ENCODE measurements at places on chromosomes 11 and 22.

- no peak for DNase-seq
Measured at GRCh38 chr11:15839061-15839460, 517.3 kb downstream of the SOX6 start.

- DNase-seq = no peak
Measured at GRCh38 chr11:120561286-120561685, 49.7 kb downstream of the GRIK4 start.

GRCh38 chr11:88352139-88352538, 14.6 kb upstream of the CTSC start:
- no peak for DNase-seq

- no peak for DNase-seq
Measured at GRCh38 chr11:15179167-15179566, 64.4 kb downstream of the INSC start.

GRCh38 chr11:121654843-121655536, 202.2 kb upstream of the SORL1-AS1 start:
- DNase-seq = no peak

GRCh38 chr11:93849751-93850593, 446 bp downstream of the VSTM5 start:
- peak; percentile 22 for DNase-seq

DNA sequence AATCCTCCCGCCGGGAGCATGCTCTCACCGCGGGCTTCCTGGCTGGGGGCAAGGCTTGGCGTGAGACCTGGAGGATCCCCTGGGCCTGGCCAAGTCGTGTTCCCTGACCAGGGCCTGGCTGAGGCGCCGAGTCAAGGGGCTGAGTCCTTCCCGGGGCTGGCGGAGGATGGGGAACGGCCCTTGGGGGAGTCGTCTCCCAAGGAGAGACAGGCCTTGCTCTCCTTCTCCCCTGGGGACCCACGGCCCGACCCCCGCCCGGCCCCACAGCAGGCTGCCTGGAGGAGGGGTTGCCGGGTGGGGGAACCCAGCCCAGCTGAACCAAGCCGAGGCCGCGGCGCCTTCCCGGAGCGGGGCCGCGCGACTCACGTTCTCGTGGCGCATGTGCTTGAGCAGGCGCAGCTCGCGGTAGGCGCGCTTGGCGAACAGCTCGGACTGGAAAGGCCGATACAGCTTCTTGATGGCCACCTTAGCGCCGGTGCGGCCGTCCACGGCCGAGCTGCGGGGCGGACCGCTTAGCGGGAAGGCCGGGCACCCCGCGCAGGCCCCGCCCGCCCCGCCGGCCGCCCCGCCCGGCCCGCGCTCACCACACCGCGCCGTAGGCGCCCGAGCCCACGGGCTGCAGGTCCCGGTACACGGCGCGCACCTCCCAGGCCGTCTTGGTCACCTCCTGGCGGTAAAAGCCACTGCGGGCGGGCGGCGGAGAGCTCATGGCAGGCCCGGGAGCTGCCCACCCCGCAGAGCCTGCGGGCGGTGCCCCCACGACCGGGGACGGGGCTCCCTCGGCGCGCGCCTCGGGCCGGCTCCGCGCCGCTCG, 475 bp downstream of the MAPK12 start:
- peak; percentile 55 for DNase-seq

DNA sequence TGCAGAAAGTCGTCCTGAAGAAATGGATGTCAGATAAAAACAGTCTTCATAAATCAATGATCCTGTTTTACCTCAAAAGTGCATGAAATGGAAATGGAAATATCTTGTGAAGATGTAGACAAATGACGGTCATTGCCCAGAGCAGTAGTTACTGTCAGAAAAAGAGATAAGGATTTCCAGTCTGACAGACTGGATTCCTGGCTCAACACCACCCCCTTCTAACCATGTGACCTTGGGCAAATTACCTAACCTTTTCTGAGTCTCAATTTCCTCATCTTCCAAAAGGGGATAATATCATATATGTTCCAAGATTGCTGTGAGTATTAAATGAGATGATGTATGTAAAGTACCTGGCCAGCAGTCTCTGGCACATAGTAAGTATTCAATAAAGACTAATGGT, 32.9 kb upstream of the EHF start:
- no peak for DNase-seq

GRCh38 chr11:116193321-116194131, 579.3 kb downstream of the BUD13 start:
- peak; percentile 60 for DNase-seq

- DNase-seq = no peak
Measured at GRCh38 chr11:5767056-5767455, 13.0 kb downstream of the OR52N4 start.

DNA sequence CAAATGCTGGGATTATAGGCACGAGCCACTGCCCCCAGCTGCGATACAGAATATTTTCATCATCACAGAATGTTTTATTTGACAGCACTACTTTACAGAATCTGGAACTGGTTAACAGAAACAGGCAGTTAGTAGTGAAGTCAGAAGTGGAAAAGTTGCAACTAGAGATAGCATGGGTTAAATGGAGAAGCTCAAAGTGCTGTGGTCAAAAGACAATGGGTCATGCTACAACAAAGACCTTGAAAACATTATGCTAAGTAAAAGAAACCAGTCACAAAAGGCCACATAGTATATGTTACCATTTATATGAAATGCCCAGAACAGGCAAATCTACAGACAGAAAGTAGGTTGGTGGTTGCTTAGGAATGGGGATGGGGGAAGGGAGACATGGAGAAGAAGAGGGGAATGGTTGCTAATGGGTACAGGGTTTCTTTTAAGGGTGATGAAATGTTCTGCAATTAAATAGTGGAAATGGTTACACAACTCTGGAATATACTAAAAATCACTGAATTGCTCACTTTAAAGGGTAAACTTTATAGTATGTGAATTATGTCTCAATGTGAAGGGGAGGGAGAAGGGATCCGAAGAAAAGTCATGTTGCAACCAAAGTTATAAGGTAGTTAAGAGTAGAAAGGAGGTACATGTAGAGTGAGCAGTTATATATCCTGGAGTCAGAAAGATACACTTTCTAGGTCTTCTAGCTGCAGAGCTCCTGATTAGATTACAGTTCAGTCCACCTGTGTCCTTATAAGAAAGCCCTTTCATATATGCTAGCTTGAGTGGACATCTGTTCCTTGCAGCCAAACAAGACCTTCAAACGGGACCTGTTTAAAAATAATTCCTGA, 46.3 kb upstream of the RAPSN start:
- DNase-seq = no peak

- DNase-seq = no peak
Measured at GRCh38 chr22:46045459-46046298, 68.7 kb upstream of the WNT7B start.

DNA sequence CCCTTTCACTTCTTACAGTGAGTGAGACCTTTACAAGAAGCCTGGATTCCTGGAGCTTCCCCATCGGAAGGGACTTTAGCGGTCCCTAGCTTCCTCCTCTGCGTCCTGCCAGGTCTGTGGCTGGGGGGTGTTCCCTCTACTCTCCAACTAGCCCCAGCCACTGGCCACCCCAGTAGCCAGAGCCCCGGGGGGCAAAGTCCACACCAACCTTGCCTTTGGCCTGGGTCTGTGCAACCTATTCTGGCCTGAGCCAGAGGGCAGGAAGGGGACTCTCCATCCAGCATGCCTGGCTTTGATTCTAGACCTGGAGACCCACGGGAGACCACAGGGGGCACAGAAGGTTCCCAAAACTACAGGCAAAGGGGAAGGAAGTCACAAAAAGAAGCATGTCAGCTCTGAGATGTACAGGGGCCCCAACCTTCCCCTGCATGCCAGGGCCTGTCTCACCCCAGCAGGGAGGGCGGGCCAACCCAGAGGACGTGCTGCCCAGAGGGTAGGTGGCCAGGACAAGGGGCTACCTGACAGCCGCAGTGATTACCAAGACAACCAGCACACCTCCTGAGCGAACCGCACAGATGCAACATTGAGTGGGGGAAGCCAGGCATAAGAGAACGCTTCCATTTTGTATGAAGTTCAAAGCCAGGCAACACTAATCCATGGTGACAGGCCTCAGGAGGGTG, 52.4 kb downstream of the DSCAML1 start:
- DNase-seq = no peak

GRCh38 chr11:120928627-120929026, 95.3 kb upstream of the TBCEL start:
- DNase-seq = no peak

DNA sequence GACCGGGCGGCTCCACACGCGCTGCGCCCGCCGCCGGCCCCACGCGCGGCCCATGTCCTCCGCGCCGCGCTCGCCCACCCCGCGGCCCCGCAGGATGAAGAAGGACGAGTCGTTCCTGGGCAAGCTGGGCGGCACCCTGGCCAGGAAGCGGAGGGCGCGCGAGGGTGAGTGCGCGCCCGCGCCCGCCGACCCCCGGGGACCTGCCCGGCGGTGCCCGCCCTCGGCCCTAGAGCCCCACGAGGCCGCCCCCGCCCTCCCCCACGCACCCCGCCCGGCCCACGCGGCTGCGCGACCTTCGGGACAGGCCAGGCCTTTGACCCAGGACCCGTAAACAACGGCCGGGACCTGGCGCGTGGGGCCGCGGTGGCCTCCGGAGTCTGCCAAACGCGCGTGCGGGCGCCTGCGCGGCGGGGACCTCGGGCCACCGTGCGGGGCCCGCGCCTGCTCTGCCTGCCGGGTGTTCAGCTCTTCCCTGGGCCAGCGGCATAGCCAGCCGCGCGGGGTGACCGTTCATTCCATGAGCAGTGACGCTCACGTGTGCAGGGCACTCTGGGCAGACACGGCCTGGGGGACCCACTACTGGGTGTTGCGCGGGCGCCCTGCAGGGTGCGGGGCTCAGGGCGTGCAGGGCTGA, at the start of gene PARVB:
Gene PARVB (plus strand): TSS at position 15 of the 634 bp plus-strand sequence. CDS start 38 bp downstream, at position 53.
- peak; percentile 15 for DNase-seq

DNA sequence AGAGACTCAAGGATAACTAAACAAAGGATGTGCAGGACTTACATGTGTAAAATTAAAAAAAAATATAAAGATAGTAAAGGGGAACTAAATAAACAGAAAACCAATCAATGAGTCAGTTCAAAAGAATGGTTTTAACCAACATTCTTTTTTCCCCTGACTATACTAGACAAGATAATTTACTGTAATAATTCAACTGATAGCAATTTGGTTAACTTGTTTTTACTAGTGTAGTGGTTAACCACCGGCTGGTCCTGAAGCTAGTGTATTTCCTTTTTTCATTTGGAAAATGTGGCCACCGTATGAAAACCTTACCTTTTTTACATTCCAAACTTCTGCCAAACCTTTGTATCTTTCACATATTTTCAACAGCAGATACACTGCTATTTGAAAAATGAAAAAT, 123.1 kb downstream of the ARHGAP42 start:
- DNase-seq = no peak

GRCh38 chr11:82404981-82405380, 328.7 kb downstream of the FAM181B start:
- no peak for DNase-seq

GRCh38 chr22:31079095-31079642, 1.9 kb upstream of the SMTN start:
- DNase-seq = no peak

DNA sequence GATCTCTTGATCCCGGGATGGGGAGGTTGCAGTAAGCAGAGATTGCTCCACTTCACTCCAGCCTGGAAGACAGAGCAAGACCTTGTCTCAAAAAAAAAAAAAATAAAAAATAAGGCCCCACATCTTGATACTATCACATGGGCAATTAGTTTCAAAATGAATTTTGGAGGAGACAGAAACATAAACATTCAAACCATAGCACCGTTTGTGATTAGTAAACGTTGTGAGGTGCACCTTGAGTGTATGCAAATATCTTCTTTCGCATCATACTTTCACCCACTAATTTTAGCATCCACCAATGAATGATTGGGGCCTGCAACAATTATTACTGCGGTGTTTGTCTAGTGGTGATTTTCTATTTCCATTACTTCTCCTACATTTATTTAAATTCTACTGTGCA, 11.0 kb upstream of the SPDYC start:
- DNase-seq = no peak

DNA sequence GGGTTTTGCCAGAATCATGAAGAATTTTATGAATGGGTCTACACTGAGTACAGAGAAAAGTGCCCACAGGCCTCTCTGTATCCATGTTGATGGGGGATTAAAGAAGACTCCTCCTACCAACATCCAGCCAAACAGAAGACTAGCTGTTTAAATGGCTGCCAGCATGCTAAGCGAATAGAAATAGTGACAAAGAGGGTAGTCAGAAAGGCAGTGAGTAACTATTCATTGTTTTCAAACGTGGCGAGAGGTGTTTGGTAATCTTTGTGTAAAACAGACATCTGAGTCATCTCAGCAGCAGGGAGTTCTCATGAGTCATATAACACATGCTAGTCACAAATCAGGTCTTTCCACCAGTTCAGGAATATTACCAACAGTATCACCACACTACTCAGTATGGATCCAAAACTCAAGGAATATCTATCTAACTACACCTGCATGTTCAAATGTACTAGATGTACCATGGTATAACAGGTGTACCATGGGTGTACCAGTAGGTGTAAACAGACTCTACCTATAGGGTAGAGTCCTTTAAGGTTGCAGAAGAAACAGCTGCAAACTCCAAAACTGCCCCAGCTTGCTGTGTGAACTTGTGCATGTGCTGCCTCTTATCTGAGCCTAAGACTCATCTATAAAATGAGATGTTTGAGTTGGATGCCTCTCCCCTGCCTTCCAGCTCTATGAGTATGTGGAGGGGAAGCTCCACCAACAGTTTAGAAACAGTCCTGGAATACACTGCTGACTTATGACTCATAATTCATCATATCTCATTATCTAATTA, 82.0 kb downstream of the SLC1A2 start:
- peak; percentile 50 for DNase-seq

- DNase-seq = no peak
Measured at GRCh38 chr11:114149689-114150407, 90.3 kb downstream of the ZBTB16 start.

- no peak for DNase-seq
Measured at GRCh38 chr22:39575552-39575825, 4.9 kb downstream of the CACNA1I start.

- DNase-seq = no peak
Measured at GRCh38 chr22:30941363-30941740, 27.2 kb downstream of the MORC2 start.

GRCh38 chr22:44057401-44057987, 33.4 kb downstream of the PARVB start:
- no peak for DNase-seq

DNA sequence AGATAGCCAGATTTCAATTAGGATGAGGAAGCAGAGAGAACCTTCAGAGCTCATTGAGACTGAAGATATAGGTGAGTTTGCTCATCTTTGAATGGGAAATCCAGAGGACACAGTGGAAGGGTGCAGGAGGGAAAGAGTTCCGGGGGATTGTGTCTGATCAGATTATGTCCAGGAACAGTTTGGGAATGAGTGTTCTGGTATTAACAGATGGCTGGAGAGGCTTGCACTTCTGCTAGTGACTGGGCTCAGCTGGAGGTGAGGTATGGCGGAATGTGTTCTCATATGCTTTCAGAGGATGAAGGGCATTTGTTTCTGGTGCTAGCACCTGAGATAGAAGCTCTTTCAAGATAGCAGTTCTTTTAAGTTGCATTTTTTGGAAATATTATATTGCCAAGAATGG, 27.6 kb downstream of the ALKBH3 start:
- no peak for DNase-seq

DNA sequence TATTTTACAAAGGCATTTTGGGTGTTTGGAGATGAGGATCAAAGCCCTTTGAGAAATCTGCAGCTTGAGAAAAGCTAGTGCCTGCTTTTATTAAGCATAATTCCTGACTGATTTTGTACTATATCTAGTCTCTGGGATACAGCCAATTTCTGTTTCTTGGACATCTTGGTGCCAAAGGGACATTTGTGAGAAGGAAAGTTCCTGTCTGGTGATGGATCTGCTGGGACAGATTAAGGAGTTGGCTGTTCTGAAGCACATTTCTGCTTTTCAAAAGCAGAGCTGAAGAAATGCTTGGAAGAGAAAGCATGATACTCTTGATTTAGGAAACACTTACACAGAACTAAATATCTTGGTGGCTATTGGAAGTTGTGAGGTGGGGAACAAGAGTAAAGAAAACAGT, 254.6 kb upstream of the CCDC90B start:
- no peak for DNase-seq

All from Calu3 (cell line).